ENCODE measurements at places on chromosomes 5 and 9. TPM values are rescaled to one million over a fixed set of nuclear protein-coding genes. Genes with fewer than 3 reads are reported as not detected.

PCA3 gene
- not detected for total RNA-seq

S1PR3 gene
- 2.6 TPM for total RNA-seq

EIF4E1B gene
- not detected for total RNA-seq

- DNase-seq = no peak
- H3K27ac ChIP-seq = no peak overlapping the region
- no peaks in the 10 kb centered on the region for H3K36me3 ChIP-seq
- H3K4me3 ChIP-seq = no peak overlapping the region
- no peaks in the 10 kb centered on the region for H3K27me3 ChIP-seq
Measured at GRCh38 chr5:136525597-136525996, 160.3 kb upstream of the TRPC7 start.

- no peaks in the 10 kb centered on the region for H3K27me3 ChIP-seq
- H3K4me3 ChIP-seq = no peak overlapping the region
- H3K36me3 ChIP-seq = no peaks in the 10 kb centered on the region
- H3K4me1 ChIP-seq = no peaks in the 10 kb centered on the region
- DNase-seq = no peak
- no peak overlapping the region for H3K27ac ChIP-seq
Measured at GRCh38 chr9:92561374-92562330, 25.9 kb upstream of the ECM2 start.

Measured in pancreas (tissue), 10 donors.